ENCODE measurements at places on chromosomes 1 and 21.

DNA sequence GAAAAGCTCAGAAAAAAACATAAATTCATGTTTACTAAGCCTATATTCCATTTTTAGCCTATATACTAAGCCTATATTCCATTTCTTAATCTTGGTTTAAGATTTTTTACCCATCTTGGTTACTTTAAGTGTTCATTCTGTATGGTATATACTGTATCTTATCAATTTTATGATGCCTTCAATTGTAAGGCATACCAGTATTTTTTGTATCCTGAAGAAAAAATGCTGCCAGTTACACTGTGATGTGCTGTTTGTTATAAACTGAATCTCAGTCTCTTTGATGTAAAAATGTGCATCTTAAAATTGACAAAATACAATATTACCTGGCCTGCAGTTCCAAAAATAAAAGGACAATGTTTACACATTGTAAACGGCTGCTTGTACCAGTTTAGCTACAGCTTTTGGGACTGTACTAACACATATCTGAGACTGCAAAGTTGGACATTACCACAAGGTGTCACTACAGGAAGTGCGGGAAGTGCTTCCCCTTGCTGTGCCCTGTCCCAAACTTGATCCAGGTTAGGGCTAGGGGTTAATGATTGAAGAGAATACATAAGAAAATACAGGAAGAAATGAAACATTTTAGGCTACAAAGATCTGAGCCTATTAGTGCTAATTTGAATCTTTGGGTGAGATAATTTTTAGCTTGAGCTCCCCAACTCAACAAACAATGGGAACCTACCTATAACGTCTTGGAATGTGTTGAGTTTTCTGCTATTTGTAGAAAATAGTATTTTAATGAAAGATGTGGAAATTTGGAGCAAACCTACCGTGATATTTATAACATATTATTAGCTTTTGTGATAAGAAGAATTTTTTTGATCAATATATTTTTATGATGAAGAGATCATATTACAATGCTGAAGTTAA is 108.9 kb downstream of the LBR start:
- no peak for DNase-seq

DNA sequence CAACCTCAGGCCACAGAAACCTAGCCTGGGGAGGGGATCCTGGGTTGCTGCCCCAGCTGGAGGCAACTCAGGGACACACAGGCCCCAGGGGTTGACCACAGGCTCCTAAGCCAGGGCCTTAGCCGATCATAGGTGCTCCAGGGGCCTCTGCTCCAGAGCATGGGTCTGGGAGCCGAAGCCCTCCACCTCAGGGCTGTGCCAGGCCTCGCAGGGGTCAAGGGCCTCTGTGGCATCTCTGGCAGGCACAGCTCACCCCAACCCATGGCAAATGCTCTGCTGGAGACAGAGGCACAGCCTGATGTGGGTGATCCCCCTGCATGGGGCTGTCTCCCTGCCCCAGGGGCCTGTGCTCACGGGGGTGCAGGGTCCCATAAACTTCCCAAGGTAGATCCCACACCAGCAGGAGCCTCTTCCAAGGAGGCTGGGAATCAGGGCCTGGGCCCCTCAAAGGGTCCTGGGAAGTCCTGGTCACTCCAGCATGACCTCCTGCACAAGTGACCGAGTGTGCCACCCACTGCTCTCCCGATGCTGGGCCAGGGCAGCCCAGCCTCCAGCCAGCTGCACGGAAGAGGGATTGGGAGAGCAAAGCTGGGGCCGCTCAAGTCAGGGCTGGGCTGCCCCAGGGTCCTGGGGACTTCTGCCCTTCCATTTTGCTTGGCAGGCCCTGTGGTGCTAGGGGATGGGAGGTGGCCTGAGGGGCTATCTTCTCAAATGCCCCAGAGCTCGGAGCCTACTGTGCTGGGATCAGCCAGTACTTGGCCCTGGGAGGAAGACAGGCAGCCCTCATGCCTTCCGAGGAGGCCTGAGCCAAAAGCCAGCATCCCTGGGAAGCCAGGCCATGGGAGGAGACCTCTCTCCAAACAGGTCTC is 22.2 kb upstream of the PRSS38 start:
- DNase-seq = no peak

DNA sequence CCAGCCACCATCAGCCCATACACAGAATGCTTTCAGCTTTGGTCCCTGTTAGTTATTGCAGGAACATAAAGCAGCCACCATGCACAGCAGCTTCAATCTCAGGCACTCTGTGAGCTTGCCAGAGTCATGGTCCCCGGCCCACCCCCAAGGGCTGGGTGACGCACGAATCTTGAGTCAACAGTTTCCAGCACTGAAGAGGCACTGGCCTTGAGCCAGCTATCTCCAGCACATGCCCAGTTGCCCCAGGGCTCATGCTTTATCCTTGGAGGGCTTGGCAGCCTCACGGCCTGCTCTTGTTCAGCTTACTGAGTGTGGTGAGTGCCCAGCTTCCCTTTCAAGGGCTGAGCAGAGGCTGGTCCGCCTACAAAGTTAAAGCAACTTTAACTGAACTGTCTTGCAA is 200.7 kb upstream of the RAB4A start:
- peak; percentile 88 for DNase-seq

DNA sequence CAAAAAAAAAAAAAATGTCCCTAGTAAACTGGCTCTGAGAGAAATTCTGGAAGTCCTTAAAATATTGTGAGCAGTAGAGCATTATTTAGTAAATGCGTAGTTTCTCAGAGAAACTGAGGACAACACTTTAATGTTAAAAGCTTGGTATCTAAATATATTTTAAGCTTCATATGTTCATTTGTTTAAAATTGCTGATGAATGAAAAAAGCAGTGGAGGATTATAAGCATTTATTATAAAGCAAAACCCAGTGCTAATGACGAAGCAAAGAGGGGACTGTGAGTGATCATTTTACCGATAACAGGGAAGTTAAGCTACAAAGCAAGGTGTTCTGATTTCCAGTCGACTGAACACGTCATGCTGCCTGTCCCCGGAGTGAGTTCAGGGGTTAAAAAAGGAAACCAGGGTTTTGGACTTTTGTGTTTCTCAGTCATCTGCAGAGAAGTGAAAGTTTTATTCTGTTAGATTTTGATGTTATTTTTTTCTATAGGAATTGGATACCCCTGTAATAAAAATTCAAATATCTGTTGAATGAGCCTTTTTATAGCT is 64.5 kb upstream of the SCCPDH start:
- no peak for DNase-seq

GRCh38 chr21:38561205-38561604 is 62.9 kb upstream of the ERG start:
- DNase-seq = no peak

GRCh38 chr1:187310038-187310631 is 481.4 kb downstream of the PLA2G4A start:
- no peak for DNase-seq

GRCh38 chr1:31407029-31407626 is 5.9 kb upstream of the SERINC2 start:
- no peak for DNase-seq

- no peak for DNase-seq
Measured at GRCh38 chr1:180136331-180136967, 18.2 kb upstream of the QSOX1 start.

DNA sequence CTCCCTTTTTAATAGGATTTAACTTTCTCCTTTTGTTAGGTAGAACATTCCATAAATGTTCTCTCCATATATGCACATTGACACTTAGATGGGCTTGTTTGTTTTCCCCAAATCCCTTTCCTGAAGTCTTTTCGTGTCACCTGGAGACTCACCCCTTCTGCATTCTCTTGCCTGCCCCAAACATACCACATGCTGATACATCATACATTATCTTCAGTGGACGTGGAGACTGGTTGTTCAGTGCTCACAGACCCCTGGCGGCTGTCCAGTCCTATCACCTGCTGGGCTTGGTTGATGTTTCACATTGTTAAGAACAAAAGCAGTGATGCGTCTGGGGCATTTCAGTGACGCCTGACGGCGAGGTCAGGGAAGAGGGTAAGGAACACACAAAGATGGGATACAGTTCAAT is 22.2 kb downstream of the FMOD start:
- no peak for DNase-seq

DNA sequence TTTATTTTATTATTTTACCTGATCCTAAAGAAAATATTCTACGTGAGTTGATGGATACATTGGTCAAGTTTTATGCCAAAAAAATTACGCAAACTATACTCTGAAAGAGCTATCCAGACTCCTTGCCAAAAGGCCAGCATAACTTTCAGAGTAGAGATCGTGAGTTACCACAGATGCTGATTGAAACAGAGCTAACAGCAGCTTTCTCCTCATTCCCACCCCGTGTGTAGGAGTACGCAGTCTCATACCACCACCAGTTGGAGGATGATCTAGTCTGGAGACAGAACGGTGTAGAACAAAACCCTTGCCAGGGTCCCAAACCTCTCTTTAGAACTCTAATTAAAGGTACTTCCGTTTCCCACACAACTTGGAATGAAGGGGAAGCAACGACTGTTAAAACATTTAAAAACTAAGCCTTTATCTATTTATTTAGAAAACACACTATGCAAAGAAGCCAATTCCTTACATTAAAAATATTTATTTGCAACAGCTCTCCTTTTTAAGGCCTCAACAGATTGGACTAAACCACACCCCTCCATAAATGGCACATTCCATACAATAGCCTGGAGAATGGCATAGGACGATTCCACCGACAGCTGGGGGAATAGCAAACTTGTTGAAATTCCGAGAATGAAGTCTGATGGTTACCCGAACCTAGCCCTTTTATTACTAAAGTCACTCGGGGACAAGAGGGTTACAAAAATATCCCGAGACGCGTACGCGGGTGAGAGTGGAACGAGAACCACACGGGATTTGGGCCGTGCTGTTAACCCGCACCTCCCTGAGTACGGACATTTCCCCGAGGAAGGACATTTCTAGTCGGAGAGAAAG is 1.4 kb downstream of the NUCKS1 start:
- no peak for DNase-seq

DNA sequence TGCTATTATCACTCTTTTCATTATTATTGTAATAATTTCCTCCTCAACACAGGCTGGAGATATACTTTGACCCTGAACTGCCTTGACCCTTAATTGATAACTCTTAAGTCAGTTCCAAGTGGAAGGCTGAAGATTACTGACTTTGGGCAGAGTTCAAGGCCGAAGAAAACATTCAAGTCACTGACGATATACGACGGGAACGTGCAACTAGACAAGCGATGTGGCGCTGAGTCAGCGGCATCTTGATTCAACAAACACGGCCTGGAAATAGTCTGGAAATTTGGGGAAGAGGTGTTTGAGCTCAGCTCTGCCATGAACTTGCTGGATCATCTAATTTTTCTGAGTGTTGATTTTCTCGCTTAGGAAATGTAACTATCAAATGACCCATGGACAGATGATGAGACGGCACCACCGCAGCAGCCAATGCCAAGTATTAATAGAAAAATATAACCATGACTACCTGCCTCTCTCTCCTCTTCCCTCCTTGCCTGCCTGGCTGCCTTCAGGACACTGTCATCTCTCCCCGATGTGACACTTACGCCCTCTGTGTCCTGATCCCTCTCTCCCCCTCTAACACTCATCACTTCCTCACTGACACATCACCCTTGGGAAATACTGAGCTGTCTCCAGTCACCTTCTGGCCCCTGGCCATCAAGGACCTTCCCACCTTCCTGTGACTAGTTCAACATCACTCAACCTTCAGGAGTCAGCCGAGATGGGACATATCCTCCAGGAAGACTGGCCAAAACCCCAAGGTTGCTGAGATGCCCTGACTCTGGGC is 49.4 kb downstream of the TMCO4 start:
- no peak for DNase-seq

GRCh38 chr1:21623410-21623961 is 45.7 kb downstream of the RAP1GAP start:
- DNase-seq = no peak

- DNase-seq = no peak
Measured at GRCh38 chr1:241666419-241666818, 14.3 kb downstream of the WDR64 start.

- DNase-seq = no peak
Measured at GRCh38 chr1:67737875-67738274, 52.9 kb downstream of the GADD45A start.

DNA sequence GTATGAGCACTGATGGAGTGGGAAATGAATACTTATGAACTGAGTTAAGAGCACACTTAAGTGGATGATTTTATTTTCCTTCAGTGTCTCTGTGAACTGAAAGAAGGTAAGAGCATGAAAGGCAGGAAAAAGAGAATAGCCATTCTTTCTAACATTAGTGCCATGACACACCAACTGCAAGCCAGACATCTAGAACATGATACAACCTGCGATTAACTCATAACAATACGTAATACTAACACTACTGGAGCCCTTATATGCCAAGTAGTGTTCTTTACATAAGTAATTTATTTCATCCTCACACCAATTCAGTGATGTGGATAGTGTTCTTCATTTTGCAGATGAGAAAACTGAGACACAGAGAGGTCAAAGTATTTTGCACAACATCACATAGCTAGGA is 56.7 kb downstream of the PRRX1 start:
- DNase-seq = no peak

DNA sequence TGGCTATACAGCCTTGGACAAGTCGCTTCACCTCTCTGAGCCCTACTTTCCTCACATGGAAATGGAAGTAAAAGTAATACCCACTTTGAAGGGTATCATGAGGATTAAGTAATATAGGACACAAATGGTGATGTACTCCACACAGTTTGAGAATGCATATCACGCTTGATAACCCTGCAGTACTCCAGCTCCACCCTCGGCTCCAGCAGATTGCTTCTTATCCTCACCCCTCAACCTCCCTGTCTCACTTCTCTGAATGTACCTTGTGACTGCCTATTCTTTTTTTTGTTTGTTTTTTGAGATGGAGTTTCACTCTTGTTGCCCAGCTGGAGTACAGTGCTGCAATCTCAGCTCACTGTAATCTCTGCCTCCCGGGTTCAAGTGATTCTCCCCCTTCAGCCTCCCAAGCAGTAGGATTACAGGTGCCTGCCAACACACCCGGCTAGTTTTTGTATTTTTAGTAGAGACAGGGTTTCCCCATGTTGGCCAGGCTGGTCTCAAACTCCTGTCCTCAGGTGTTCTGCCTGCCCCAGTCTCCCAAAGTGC is 55.5 kb downstream of the LDLRAD2 start:
- no peak for DNase-seq

- no peak for DNase-seq
Measured at GRCh38 chr1:80498673-80499072, 1302.1 kb upstream of the ADGRL2 start.

All from cardiac septum (tissue), 1 donor.